Aorta (tissue), 5 donors: ENCODE measurements at places on chromosomes 11 and 22. TPM values are rescaled to one million over a fixed set of nuclear protein-coding genes. Genes with fewer than 3 reads are reported as not detected.

DNA sequence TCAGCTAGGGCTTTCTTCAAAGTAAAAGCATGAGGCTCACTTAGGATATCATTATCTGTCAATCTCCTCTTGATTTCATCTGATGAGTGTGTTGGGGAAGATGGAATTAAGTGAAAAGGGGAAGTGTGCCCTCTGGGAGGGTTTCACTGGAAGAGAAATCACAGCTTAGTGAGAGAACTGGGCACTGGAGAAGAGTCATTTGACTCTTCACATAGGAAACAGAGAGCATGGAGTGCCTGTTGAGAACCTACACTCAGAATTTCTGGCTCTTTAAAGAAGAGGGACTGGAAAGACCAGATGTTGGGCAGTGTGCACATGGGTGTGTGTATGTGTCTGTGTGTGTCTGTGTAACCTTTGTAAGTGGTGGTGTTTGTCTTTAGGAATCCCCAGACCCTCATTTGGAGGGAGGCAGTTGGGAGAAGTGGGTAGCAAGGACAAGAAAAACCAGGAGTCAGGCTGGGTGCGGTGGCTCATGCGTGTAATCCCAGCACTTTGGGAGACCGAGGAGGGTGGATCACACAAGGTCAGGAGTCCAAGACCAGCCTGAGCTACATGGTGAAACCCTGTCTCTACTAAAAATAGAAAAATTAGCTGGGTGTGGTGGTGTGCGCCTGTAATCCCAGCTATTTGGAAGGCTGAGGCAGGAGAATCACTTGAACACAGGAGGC is 10.0 kb downstream of the STX3 start:
- no peaks in the 10 kb centered on the region for H3K27me3 ChIP-seq
- no peak for DNase-seq
- no peak overlapping the region for H3K4me3 ChIP-seq
- H3K36me3 ChIP-seq = no peaks in the 10 kb centered on the region

DNA sequence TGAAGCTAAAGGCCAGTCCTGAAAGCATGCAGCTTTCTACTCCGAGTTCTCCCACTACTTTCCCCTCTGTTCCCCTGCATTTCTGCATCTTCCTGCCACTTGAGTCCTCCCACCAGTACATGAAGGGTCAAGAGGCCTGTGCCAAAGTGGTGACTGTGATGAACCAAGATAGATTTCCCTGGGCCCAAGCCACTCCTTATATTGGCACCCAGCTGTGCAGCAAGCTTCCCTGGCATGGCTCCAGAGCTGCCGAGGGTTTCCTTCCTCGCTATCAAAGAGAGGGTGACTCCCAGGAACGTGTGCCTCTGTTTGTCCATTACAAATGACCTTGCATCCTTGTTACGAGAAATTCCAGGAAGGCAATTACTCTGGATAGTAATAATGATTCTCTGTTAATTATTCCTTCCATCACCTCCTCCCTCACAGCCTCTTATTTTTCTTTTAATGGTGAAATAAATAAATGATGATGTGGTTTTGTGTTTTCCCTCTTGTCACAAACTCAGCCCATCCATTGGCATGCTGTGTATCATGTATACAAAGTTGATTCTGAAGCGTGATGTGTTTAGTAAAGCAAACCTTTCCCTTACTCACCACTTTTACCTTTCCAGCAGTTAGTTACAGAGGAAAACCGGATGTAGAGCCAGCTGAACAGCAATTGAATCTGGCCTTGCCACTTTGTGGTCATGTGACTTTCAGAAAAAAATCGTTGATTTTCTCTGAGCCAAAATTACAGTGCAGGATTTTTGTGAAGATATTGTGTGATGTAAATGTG is 8.3 kb downstream of the SRSF8 start:
- H3K27ac ChIP-seq = peak overlapping the region; percentile 71
- no peaks in the 10 kb centered on the region for H3K36me3 ChIP-seq
- peak; percentile 77 for DNase-seq
- no peak overlapping the region for H3K4me3 ChIP-seq
- H3K27me3 ChIP-seq = no peaks in the 10 kb centered on the region

DNA sequence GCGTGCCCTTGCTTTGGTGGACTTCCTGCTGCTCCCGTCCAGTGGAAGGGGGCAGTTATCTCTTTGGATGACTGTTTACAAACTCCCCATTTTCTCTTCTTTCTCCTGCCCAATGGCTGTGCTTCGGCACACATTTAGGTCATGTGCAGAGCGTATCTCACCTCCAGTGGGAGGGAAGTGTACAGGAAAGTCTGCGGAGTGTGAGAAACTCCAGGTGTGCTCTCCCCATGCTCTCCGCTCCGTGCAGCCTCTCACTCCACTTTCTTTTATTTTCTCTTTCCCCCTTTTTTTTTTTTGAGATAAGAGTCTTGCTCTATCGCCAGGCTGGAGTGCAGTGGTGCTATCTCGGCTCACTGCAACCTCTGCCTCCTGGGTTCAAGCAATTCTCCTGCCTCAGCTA is 11.9 kb upstream of the TEF start:
- no peaks in the 10 kb centered on the region for H3K27me3 ChIP-seq
- no peaks in the 10 kb centered on the region for H3K36me3 ChIP-seq
- no peak overlapping the region for H3K4me3 ChIP-seq
- no peak for DNase-seq
- H3K4me1 ChIP-seq = no peaks in the 10 kb centered on the region

DNA sequence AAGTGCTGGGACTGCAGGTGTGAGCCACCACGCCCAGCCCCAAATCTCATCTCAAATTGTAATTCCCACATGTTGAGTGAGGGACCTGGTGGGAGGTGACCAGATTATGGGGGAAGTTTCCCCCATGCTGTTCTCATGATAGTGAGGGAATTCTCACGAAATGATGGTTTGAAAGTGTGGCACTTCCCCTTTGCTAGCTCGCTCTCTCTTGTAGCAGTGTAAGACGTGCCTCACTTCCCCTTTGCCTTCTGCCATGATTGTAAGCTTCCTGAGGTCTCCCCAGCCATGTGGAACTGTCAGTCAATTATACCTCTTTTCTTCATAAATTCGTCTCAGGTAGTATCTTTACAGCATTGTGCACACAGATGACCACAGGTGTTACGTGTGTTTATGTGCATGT is 357.8 kb downstream of the CADM1 start:
- no peaks in the 10 kb centered on the region for H3K4me1 ChIP-seq
- no peak for DNase-seq
- H3K27me3 ChIP-seq = no peaks in the 10 kb centered on the region

DNA sequence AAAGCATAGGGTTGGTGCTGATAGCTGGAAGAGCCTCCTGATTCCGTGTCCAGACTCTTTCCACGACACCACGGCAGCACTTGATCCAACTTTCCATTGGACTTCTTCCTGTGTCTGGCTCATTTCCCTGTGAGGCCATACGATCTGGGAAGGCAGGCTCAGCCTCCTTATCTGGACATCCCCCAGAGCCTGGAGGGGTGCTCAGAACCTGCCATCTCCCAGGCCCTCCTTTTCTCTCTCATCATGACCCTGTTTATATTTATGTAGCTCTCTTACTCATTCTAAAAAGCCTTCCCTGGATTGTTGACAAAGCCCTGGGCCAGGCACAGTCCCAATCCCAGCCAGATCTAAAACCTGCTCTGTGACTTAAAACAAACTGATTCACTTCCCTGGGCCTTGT is 7.8 kb upstream of the BCL9L start:
- peak; percentile 52 for DNase-seq
- peak overlapping the region; percentile 74 for H3K27ac ChIP-seq
- no peak overlapping the region for H3K4me3 ChIP-seq
- no peaks in the 10 kb centered on the region for H3K27me3 ChIP-seq
- no peaks in the 10 kb centered on the region for H3K4me1 ChIP-seq

- no peak overlapping the region for H3K4me3 ChIP-seq
- H3K27me3 ChIP-seq = no peaks in the 10 kb centered on the region
- H3K36me3 ChIP-seq = no peaks in the 10 kb centered on the region
- H3K27ac ChIP-seq = no peak overlapping the region
Measured at GRCh38 chr11:80473562-80473961, 1032.7 kb upstream of the TENM4 start.

DNA sequence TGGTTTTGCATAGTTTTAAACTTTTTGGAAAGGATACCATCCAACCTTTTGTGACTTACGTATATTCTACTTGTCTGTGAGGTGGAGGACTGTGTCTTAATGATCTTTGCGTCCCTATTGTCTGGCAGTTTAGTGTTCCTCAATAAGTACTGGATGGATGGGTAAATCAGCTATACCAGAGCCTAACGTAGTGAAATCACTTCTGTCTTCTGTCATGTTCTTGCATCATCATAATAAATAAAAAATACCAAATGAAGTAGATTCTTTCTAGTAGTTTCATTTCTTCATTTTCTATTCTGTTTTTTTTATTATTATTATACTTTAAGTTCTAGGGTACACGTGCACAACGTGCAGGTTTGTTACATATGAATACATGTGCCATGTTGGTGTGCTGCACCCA is 66.4 kb downstream of the ACER3 start:
- H3K36me3 ChIP-seq = no peaks in the 10 kb centered on the region
- H3K27ac ChIP-seq = no peak overlapping the region
- no peaks in the 10 kb centered on the region for H3K27me3 ChIP-seq
- H3K4me3 ChIP-seq = no peak overlapping the region
- H3K4me1 ChIP-seq = no peaks in the 10 kb centered on the region

EWSR1 gene
- 207 TPM for polyA plus RNA-seq

OR51B2 gene
- not detected for polyA plus RNA-seq
